ENCODE measurements at places on chromosomes 3 and 15.
A peak's percentile ranks its signal among the peaks of the same experiment; 100 is the strongest.

GRCh38 chr3:2706144-2706835, 403.9 kb downstream of the IL5RA start:
- no peak for DNase-seq

DNA sequence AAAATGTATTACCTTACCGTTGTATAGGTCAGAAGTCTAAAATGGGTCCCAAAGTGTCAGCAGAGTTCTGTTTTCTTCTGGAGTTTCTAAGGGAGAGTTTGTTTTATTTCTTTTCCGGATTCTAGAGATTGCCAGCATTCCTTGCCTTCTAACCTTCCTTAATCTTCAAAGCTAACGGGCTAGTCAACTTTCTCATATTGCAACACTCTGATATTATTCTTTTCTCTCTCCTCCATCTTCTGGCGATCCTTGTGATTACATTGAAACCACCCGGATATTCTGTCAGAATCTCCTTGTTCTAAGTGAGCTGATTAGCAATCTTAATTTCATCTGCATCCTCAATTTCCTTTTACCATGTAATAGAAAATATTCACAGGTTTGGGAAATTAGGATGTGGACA, 36.2 kb upstream of the AADACL2 start:
- DNase-seq: no peak

- no peak for DNase-seq
These were observed 112.2 kb upstream of the RBMS3 start for GRCh38 chr3:29168696-29169095.

DNA sequence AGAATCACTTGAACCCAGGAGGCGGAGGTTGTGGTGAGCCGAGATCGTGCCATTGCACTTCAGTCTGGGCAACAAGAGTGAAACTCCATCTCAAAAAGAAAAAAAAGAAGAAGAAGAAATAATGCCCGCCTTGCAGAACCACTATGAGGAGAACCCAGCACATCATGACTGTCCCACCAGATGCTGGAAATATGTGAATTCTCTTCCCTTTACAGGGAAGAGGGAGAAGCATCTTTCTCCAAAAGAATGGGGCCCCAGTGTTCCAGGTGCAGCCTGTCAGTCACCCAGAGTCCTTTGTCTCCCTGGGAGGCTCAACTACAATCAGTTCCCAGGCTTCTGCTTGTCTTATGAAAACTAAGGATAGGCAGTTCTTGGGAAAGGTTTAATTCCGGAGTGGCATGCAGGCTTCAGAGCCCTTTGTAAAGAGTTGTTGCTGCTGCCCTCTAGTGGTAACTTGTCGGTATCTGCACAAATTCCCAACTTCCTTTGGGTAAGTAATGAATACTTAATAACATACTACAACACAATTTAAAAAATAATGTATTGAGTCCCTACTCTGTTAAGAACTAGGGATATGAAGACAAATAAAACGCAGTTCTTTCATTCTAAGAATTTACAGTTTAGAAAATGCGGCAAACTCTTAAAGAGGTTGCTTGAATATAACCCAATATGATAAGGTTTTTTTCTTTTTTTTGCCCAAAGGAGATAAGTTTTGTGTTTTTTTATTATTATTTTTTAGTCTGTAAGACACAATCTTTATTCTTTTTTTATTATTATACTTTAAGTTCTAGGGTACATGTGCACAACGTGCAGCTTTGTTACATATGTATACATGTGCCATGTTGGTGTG, 18.6 kb upstream of the TICRR start:
- DNase-seq: peak; percentile 49

GRCh38 chr3:152257563-152258035, 11.1 kb upstream of the MBNL1 start:
- no peak for DNase-seq

GRCh38 chr15:98795980-98796379, 147.6 kb downstream of the IGF1R start:
- no peak for DNase-seq

- no peak for DNase-seq
These were observed 301.2 kb upstream of the ARHGEF26 start for GRCh38 chr3:153820035-153820434.

- no peak for DNase-seq
These were observed 358.1 kb downstream of the MECOM start for GRCh38 chr3:169305460-169305859.

- DNase-seq: no peak
These were observed 422.5 kb upstream of the CDIN1 start for GRCh38 chr15:36156879-36157427.

DNA sequence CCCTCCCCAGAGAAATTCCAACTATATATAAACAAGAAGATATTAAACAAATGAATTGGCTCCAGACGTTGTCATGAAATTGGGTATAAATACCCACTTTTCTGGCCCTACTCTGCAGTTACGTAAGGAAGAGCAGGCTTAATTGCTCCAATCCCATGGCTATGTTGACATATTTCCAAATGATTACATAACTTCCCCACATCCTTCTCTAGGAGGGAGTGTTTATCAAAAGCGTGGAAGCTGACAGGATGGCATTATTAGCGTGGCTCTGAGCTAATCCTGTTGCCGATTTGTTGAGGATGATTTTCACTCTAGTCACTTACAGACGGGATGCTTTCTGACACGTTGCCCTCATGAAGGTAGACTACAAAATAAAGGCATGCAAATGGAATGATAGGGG, 347.5 kb upstream of the TMCO5A start:
- no peak for DNase-seq

DNA sequence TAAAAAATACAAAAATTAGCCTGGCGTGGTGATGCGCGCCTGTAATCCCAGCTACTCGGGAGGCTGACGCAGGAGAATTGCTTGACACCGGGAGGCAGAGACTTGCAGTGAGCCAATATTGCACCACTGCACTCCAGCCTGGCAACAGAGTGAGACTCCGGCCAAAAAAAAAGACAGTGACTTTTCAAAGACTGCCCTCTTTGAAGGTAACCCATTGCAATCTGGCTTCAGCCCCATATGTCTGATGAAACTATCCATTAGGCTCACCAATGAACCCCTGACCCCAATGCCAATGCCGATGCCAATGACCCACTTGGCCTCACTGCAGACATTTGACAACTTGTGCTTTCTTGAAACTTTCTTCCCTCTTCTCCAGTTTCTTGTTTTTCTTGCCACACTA, 54.3 kb downstream of the NCEH1 start:
- DNase-seq: no peak

GRCh38 chr3:101133652-101134051, 140.4 kb upstream of the ABI3BP start:
- DNase-seq: no peak

GRCh38 chr15:74185710-74186348, 12.3 kb downstream of the ISLR start:
- no peak for DNase-seq

GRCh38 chr3:25056803-25057351, 371.2 kb upstream of the RARB start:
- no peak for DNase-seq

- DNase-seq: no peak
These were observed 84.7 kb downstream of the MRPL46 start for GRCh38 chr15:88382482-88382983.

- DNase-seq: no peak
These were observed 108.8 kb downstream of the PLOD2 start for GRCh38 chr3:146052056-146052790.

DNA sequence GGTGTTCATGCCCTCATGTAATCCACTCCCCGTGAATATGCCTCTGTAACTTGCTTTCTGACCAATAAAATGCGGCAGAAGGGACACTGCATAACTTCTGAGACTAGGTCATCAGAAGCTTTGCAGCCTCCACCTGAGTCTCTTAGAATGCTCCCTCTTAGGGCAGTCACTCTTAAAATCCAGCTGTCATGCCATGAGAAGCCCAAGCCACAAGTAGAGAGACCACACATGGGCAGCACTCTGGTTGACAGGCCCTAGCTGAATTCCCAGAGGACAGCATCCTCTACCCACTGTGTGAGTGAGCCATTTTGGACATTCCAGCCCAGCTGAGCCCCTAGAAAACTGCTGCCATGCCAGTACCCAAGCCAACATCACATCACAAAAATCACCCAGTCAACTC, 41.4 kb downstream of the SCAPER start:
- no peak for DNase-seq

GRCh38 chr15:74631935-74632560, 16.4 kb downstream of the CLK3 start:
- DNase-seq: peak; percentile 86

DNA sequence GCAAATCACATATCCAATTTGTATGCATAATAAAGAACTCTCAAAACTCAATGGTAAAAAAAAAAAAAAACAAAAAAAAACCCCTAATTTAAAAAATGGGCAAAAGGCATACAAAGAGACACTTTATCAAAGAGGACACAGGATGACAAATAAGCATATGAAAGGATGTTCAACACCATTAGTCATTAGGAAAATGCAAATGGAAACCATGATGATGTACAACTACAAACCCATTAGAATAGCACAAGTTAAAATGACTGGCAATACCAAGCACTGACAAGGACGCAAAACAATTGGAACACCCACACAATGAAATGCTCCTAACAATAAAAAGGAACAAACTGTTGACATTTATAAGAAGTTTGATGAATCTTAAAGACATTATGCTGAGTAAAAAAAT, 63.4 kb upstream of the ADAMTS17 start:
- DNase-seq: no peak

DNA sequence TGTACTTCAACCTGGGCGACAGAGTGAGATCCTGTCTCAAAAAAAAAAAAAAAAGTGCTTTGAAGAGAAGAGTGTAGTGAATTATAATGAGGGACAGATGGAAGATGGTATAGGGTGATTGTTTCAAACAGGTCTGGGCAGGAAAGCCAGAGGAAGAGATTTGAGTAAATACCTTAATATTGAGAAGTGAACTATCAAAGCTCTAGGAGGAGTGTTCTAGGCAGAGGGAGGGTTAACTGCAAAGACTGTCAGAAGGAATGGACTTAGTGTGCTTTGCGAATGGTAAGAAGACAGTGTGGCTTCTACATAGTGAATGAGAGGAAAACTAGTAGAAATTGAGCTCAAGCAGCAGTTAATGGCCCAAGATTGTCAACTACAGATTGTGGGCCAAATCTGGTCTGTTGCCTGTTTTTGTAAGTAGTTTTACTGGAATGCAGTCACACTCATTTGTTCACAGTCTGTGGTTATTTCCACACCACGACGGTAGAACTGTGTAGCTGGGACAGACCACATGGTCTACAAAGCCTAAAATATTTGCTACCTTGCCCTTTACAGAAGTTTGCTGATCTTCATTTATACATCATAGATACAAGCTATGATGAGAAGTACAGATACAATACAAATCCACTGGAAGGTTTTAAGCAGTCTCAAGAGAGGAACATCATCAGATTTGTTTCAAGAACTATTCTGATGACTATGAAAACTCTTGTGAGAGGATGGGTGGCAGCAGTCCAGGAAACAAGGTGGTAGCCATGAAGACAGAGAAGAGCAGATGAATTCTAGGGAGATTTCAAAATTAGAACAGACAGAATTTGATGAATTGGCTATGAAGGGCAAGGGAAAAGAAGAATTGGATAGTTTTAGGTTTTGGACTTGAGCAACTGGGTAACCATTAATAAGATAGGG, 16.5 kb upstream of the USP50 start:
- no peak for DNase-seq

DNA sequence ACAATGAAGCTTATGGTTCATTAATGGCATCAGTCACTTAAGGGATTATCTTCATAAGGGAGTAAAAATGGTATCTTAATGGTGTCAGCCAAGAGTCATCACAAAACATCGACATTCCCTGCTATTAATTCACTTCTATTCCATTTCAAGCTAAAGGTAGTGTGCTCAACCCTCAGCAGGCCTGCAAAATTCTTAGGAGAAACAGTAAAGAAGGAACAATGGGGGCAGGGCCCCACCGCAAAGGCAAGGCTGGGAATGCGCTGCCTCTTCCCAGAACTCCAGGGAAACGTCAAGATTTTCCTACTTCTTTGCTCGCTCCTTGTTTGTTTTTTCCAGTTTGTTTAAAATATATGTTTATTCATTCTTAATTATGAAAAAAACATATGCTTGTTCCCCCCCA, 187.3 kb upstream of the TSC22D2 start:
- no peak for DNase-seq

- no peak for DNase-seq
These were observed 40.6 kb downstream of the TPRA1 start for GRCh38 chr3:127549826-127550467.

- no peak for DNase-seq
These were observed 389.1 kb upstream of the SGO1 start for GRCh38 chr3:20575146-20575545.

DNA sequence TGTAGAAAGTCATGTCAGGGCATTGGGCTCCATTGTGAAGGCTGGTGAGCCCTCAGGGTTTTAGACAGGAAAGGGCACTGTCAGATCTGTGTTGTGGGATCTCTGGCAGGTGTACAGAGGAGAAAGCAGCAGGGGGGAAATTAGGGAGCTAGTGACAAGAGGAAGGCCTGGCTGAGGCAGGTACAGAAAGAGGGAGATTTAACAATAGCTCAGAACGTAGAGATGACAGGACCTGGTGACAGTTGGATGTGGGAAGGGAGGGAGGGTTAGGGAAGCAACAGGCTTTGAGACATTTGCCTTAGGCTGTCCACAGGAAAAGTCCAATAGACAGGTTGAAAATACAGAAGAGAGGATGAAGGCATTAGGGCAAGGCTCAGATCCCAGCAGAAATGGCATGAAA, 288.1 kb downstream of the EPHB1 start:
- DNase-seq: no peak

DNA sequence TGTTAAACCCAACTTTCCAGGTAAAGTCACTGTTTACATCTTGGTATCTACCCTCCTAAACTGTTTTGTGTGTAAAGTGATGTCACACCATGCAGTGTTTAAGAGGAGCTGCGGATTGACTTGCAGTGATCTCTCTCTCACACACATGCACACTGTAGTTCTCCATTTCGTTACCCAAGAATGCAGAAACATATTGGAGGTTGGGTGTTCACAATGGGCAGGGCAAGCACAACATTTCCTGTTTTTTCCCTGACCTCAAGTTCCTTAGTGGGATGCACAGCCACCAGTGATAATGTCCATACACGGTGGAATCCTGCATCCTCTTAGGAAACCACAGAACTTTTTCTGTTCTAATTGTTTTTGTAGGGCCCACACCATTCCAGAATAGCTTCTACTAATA, 85.3 kb upstream of the CFAP20DC start:
- no peak for DNase-seq

Measured in D721Med (cell line).